ENCODE measurements at places on chromosomes 7 and 10. TPM values are rescaled to one million over a fixed set of nuclear protein-coding genes. Genes with fewer than 3 reads are reported as not detected.

- H3K4me1 ChIP-seq: peaks cover 51% of the 10 kb centered on the region
- peak; percentile 96 for DNase-seq
- H3K27me3 ChIP-seq: no peaks in the 10 kb centered on the region
- H3K4me3 ChIP-seq: peak within 1 kb of the TSS; percentile 90
- no peaks in the 10 kb centered on the region for H3K36me3 ChIP-seq
- H3K27ac ChIP-seq: peak within 1 kb of the TSS; percentile 99
Observed at GRCh38 chr7:37448636-37449361, at the start of gene ELMO1. ELMO1 (minus strand) TSS chr7:37448864; CDS start chr7:37342690, 106,174 bp downstream.

- no peak overlapping the region for H3K4me3 ChIP-seq
- DNase-seq: no peak
- peaks cover 73% of the 10 kb centered on the region for H3K4me1 ChIP-seq
- no peak overlapping the region for H3K27ac ChIP-seq
- no peaks in the 10 kb centered on the region for H3K27me3 ChIP-seq
Observed at GRCh38 chr10:69130251-69130650, 6.3 kb downstream of the VPS26A start.

GRCh38 chr7:47267346-47267745, 314.6 kb downstream of the TNS3 start:
- H3K4me1 ChIP-seq: no peaks in the 10 kb centered on the region
- H3K36me3 ChIP-seq: no peaks in the 10 kb centered on the region
- no peak overlapping the region for H3K4me3 ChIP-seq
- DNase-seq: peak; percentile 56

DNA sequence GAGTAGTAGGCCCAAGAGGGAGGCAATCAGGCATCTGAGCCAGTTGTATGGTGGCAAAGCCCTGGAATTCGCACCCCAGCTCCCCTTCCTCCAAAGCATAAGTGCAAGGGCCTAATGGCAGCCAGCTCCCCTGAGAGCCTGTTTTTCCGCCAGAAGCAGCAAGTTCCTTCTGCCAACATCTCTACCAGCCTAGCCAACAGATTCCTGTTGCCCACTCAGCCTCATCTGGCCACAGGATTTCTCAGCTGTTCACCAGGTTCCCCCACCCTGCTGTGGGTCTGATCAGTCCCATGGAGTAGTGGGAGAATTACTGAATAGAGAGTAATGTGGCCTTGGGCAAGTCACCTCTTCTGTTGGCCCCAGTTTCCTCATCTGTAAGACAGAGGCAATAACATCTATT, 186.2 kb upstream of the PDE1C start:
- H3K4me1 ChIP-seq: no peaks in the 10 kb centered on the region
- H3K4me3 ChIP-seq: no peak overlapping the region
- H3K36me3 ChIP-seq: no peaks in the 10 kb centered on the region
- H3K27ac ChIP-seq: no peak overlapping the region
- DNase-seq: no peak

C7orf33 gene
- total RNA-seq: not detected

RBP4 gene
- not detected for total RNA-seq
